Mesothelial cell of epicardium (in vitro differentiated cells): ENCODE measurements at places on chromosomes 3 and 15. TPM values are rescaled to one million over a fixed set of nuclear protein-coding genes. Genes with fewer than 3 reads are reported as not detected.
A peak's percentile ranks its signal among the peaks of the same experiment; 100 is the strongest.

Gene TGM5
- not detected in 3 replicates for total RNA-seq

Gene QTRT2
- total RNA-seq = 29.1 to 35.2 TPM (median 32.3 TPM) in 3 replicates

Gene CHRM5
- 0.13 TPM in 1 of 3 replicates, not detected in the others for total RNA-seq

Gene SEMA7A
- total RNA-seq = 4.6 to 6.0 TPM (median 5.0 TPM) in 3 replicates

Gene CPA3
- 0.13 TPM in 1 of 3 replicates, not detected in the others for total RNA-seq

Gene SLC28A1
- total RNA-seq = 0.16 to 0.24 TPM (median 0.20 TPM) in 3 replicates

Gene ITIH1
- not detected in 3 replicates for total RNA-seq

Gene AGBL1
- 0.05 TPM in 1 of 3 replicates, not detected in the others for total RNA-seq

Gene CCR8
- total RNA-seq = not detected in 3 replicates

Gene C3orf20
- 0.09 to 0.13 TPM (median 0.11 TPM) in 3 replicates for total RNA-seq

Gene TRPM1
- total RNA-seq = not detected in 3 replicates

Gene RGMA
- total RNA-seq = 23.6 to 26.1 TPM (median 24.3 TPM) in 3 replicates

Gene IL5RA
- total RNA-seq = not detected in 3 replicates

GRCh38 chr15:87686841-87687522 lies 569.6 kb downstream of the NTRK3 start:
- H3K27me3 ChIP-seq = peaks cover 24% of the 10 kb centered on the region
- DNase-seq = no peak
- no peaks in the 10 kb centered on the region for H3K36me3 ChIP-seq
- H3K4me3 ChIP-seq = no peak overlapping the region

DNA sequence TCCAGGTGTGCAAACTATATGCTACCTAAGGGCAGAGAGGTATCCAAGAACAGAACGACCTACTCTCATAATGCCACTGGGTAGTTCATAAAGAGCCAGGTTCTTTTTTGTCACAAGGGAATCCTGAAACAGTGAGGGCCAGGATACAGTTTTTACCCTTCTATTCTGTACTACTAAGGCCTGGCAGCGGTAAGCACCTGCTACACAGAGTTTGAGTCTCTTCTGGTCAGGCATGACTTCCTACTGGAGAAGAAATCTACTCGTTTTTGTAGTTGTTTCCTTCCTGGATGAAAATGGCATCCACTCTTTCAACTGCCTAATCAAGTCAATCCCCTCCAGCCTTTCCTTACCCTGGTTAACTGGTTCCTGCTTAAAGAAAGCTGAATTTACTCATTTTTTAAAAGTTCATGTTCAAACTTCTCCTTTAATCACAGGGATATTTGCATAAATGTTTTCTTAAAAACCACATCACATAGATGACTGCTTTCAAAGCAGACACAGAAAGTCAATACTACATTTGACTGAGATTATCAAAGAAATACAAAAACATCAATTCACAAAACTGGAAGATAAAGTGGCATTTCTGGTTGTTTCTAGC lies 40.0 kb downstream of the MAP4 start:
- peaks cover 1% of the 10 kb centered on the region for H3K36me3 ChIP-seq
- H3K27me3 ChIP-seq = no peaks in the 10 kb centered on the region
- no peak for DNase-seq

DNA sequence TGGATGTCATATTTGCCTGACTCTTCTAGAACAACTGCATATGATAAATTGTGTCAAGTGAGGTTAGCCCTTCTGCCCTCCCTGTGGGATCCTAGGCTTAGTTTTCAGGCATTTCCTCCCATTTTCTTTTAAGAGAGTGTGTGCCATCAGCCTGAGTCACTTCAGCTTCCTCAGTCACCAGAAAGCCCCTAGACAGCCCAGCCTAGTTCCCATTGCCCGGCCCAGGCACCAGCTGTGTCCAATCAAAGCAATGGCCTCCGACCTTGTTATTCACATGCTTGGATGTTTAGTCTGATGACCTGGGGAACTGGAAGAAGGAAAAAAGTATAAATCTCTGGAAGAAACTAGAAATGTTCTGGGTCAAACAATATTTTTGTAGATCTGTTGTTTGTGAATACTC lies 221.9 kb upstream of the LRIG1 start:
- H3K27me3 ChIP-seq = no peaks in the 10 kb centered on the region
- H3K4me1 ChIP-seq = no peaks in the 10 kb centered on the region
- DNase-seq = no peak
- H3K36me3 ChIP-seq = no peaks in the 10 kb centered on the region

DNA sequence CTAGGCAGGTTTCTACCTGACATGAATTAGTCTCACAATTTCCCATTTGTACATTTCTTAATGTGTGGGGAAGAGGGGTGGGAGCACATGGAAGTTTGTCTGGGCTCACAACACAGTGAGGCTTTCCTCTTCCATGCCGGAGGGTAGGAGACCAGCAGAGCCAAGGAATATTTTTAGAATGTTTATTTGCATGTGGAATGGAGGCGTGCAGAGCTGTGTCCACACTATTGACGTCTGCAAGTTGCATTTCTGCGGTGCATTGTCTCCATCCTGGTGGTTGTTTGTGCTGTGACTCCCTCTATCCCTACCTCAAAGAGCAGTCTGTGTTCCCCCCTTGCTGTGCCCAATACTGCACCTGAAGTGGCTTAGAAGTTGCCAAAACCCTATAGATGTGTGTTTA lies 103.1 kb upstream of the LRTM1 start:
- H3K27me3 ChIP-seq = peaks cover 3% of the 10 kb centered on the region
- no peak overlapping the region for H3K4me3 ChIP-seq
- H3K27ac ChIP-seq = no peak overlapping the region
- peaks cover 2% of the 10 kb centered on the region for H3K36me3 ChIP-seq

GRCh38 chr3:194273743-194274310 lies 77.3 kb downstream of the CPN2 start:
- peak overlapping the region; percentile 69 for H3K27ac ChIP-seq
- no peak for DNase-seq
- no peak overlapping the region for H3K4me3 ChIP-seq
- H3K4me1 ChIP-seq = peaks cover 73% of the 10 kb centered on the region
- H3K36me3 ChIP-seq = no peaks in the 10 kb centered on the region

GRCh38 chr3:167872032-167872431 lies 136.5 kb downstream of the SERPINI1 start:
- H3K27ac ChIP-seq = no peak overlapping the region
- H3K4me1 ChIP-seq = peaks cover 8% of the 10 kb centered on the region
- peaks cover 11% of the 10 kb centered on the region for H3K27me3 ChIP-seq
- peaks cover 2% of the 10 kb centered on the region for H3K36me3 ChIP-seq
- no peak overlapping the region for H3K4me3 ChIP-seq

GRCh38 chr15:38873158-38873557 lies 308.5 kb upstream of the RASGRP1 start:
- H3K27me3 ChIP-seq = no peaks in the 10 kb centered on the region
- H3K36me3 ChIP-seq = no peaks in the 10 kb centered on the region
- no peak overlapping the region for H3K27ac ChIP-seq
- peaks cover 8% of the 10 kb centered on the region for H3K4me1 ChIP-seq
- H3K4me3 ChIP-seq = no peak overlapping the region

DNA sequence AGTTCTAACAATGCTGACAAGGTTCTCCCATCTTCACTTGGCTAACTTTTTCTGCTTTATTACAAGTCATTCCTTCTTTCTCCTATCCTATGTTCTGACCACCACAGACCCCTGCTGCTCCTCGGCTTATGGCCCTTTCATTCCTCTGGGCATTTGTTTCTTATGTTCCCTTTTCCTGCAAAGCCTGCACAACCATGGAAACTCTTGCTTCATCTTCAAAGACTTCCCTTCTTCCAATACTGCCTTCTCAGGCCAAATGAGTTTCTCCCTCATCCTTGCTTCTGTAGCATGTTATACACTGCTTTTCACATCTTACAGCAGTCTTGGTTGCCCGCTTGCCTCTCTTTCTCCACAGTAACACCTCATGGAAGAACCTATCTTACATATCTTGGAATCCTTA lies 17.9 kb upstream of the ATOSA start:
- no peak overlapping the region for H3K27ac ChIP-seq
- no peak overlapping the region for H3K4me3 ChIP-seq
- DNase-seq = no peak

GRCh38 chr3:120039642-120040610 lies 54.3 kb downstream of the GSK3B start:
- no peaks in the 10 kb centered on the region for H3K27me3 ChIP-seq
- no peak for DNase-seq
- no peak overlapping the region for H3K4me3 ChIP-seq

- no peak for DNase-seq
- H3K4me3 ChIP-seq = no peak overlapping the region
- H3K36me3 ChIP-seq = no peaks in the 10 kb centered on the region
- no peaks in the 10 kb centered on the region for H3K27me3 ChIP-seq
- no peak overlapping the region for H3K27ac ChIP-seq
Observed at GRCh38 chr3:85589145-85589544, 630.4 kb downstream of the CADM2 start.

DNA sequence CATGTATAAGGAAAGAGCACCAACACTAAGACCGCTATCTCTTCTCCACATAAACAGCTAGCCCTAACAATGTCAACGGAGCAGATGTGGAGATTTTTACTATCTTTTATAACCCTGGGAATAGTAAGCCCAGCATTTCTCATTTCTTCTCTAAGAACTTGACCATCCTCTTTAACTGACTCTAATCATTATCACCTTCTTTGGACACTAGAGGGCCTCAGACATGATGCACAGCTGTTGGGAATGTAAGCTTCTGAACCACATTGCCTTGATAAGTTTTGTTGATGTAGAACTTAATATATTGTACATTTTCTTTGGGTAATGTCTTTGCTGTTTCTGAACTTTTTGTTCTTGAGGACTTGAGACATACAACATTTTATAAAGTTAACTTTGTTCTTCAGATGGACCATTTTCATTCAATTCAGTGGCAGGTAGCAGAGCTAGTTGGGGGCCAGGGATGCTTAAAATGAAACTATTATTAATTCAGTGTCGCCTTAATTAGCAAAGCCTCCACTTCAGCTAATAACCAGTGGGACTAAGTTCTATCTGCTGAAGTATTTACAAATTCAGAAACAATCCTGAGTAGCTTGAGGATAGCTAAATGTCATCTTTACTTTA lies 9.6 kb upstream of the TAGLN3 start:
- H3K27me3 ChIP-seq = no peaks in the 10 kb centered on the region
- no peak for DNase-seq
- peaks cover 25% of the 10 kb centered on the region for H3K36me3 ChIP-seq
- peaks cover 2% of the 10 kb centered on the region for H3K4me1 ChIP-seq
- H3K27ac ChIP-seq = no peak overlapping the region

GRCh38 chr15:98899272-98900021 lies 108.1 kb downstream of the PGPEP1L start:
- H3K36me3 ChIP-seq = peaks cover 7% of the 10 kb centered on the region
- peak overlapping the region; percentile 93 for H3K27ac ChIP-seq
- no peaks in the 10 kb centered on the region for H3K27me3 ChIP-seq
- peaks cover 57% of the 10 kb centered on the region for H3K4me1 ChIP-seq

DNA sequence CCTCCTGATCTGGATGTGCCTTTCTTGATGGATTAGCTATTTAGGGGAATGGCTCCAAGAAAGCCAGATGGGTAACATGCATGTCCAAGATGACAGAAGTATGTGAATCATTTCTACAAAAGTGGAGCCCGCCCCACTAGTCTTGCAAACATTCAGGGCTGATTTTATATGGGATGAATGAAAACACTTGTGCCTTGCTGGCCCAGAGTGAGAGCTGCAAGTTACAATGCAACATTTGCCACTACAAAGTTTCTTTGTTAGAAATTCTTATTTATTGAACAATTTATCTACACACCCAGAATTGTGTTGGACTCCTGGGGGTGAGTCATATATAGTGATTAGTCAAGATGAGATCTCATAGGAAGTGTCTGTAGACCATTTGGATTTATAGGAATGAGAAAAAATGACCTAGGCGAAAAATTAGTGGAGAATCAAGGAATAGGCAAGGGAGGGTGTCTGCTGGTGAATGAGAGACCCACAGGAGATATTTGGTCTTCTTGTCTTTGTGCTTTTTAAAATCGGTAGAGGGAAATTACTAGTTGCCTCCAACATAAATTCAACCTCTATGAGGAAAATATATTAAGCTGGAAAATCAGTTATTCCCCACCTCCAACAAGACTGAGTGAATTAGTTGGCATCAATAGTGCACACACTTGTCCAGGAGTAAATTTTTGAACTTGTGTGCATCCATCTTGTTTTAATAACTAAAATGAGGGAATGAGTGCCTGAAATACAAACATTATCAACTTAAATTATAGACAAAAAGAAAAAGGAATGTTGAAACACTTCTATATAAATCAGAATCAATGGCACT lies 53.5 kb upstream of the DCBLD2 start:
- no peaks in the 10 kb centered on the region for H3K36me3 ChIP-seq
- DNase-seq = no peak
- no peak overlapping the region for H3K4me3 ChIP-seq

DNA sequence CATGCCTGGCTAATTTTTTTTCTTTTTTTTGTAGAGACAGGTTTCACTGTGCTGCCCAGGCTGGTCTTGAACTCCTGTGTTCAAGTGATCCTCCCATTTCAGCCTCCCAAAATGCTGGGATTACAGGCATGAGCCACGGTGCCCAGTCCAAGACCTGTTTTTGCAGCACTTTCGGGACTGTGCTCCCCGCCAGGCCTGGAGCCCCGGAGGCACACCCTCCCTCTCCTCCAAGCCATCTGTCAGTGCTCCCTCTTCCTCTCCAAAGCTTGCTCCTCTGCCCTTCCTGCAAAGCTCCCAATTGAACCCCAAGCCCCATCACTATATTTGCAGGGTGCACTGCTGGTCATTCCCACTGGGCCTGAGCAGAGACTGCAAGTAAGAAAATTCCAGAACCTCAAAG lies 98.1 kb downstream of the CORO2B start:
- no peaks in the 10 kb centered on the region for H3K36me3 ChIP-seq
- no peak overlapping the region for H3K27ac ChIP-seq
- H3K4me1 ChIP-seq = peaks cover 8% of the 10 kb centered on the region
- H3K4me3 ChIP-seq = no peak overlapping the region
- no peak for DNase-seq

GRCh38 chr15:89187986-89188514 lies 33.3 kb downstream of the RLBP1 start:
- no peaks in the 10 kb centered on the region for H3K27me3 ChIP-seq
- H3K4me1 ChIP-seq = no peaks in the 10 kb centered on the region
- no peak overlapping the region for H3K27ac ChIP-seq
- DNase-seq = no peak
- peaks cover 9% of the 10 kb centered on the region for H3K36me3 ChIP-seq

GRCh38 chr3:48236531-48236930 lies 4.4 kb upstream of the ZNF589 start:
- H3K27me3 ChIP-seq = no peaks in the 10 kb centered on the region
- no peak overlapping the region for H3K27ac ChIP-seq
- H3K4me1 ChIP-seq = peaks cover 30% of the 10 kb centered on the region
- H3K36me3 ChIP-seq = no peaks in the 10 kb centered on the region
- DNase-seq = no peak

- H3K27ac ChIP-seq = peak overlapping the region; percentile 3
- no peak for DNase-seq
- no peak overlapping the region for H3K4me3 ChIP-seq
- H3K27me3 ChIP-seq = peaks cover 3% of the 10 kb centered on the region
- no peaks in the 10 kb centered on the region for H3K4me1 ChIP-seq
- peaks cover 1% of the 10 kb centered on the region for H3K36me3 ChIP-seq
Observed at GRCh38 chr15:93152951-93153350, 63.9 kb upstream of the RGMA start.
